Cardiac septum (tissue), 1 donor: ENCODE measurements at places on chromosomes 13 and 19. TPM values are rescaled to one million over a fixed set of nuclear protein-coding genes. Genes with fewer than 3 reads are reported as not detected.

The ZNF729 gene
- not detected for total RNA-seq

DNA sequence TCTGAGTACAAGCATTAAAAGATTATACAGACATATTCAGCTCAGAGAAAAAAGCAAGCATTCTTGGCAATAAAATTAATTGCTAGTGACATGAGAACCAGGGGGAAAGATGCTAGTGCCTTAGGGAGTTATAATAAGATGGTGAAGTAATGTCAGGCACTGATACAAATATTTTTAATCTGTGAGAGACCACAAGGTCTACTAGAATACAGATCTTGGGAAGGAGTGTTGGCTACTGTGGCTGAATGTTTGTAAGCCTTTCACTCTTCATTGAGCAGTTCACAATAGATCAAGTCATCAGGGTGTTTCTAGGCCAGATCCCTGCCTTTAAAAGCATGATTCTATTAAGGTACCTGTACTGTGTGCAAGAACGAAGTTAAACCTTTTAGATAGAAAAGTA lies 16.4 kb downstream of the FREM2 start:
- DNase-seq, result no peak

GRCh38 chr19:8367327-8368001 lies 3.5 kb downstream of the ANGPTL4 start:
- peak; percentile 91 for DNase-seq

DNA sequence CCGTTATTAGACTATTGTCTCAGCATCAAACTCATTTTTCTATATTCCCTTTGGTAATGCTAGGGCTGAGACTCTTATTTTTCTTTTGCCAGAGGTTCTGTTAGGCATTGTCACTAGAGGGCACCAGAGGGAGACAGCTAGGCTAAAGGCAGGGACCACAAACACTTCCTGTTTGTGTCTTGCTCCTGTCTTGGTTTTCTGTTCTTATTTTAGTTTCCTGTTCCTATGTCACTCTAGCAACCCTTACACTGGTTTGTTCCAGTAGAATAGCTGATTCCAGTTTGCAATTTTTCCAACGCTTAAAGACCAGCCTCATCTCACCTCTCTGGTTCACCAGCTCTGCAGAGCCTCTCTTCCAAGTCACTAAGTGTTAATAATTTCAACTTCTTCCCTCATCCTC lies 772.0 kb downstream of the DIAPH3 start:
- DNase-seq, result no peak

DNA sequence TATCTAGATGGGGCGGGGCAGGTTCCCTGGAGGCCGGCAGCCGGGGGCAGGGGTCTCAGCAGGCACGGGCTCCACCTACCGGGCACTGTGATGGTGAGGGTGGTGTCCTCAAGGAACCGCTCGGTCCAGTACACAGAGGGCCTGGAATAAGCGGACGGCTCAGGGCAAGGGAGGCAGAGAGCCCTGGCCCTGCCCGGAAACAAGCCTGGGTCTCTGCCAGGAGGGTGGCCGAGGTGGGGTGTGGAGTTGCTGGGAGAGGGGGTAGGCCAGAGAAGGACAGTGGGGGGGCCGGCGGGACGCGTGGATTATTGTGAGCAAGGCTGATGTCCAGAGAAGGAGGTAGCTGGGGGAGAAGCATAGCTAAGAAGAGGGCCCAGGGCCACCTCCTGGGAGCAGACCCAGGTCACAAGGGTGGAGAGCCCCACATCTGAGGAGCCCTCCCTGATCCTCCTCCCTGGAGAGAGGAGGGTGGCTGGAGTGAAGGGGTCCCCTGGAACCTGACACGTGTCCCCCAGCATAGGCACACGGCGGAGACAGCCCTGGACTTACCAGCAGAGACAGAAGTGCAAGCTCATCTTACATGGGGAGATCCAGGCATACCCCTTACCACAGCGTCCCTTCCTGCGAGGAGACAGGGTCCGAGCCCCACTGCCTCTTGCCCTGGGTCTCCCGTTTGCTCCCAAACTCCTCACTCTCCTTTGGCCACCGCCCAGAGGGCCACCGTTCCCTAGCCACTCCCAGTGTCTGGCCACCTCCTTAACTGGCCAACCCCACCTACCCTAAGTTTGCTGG lies 29.0 kb upstream of the MIER2 start:
- DNase-seq, result no peak

DNA sequence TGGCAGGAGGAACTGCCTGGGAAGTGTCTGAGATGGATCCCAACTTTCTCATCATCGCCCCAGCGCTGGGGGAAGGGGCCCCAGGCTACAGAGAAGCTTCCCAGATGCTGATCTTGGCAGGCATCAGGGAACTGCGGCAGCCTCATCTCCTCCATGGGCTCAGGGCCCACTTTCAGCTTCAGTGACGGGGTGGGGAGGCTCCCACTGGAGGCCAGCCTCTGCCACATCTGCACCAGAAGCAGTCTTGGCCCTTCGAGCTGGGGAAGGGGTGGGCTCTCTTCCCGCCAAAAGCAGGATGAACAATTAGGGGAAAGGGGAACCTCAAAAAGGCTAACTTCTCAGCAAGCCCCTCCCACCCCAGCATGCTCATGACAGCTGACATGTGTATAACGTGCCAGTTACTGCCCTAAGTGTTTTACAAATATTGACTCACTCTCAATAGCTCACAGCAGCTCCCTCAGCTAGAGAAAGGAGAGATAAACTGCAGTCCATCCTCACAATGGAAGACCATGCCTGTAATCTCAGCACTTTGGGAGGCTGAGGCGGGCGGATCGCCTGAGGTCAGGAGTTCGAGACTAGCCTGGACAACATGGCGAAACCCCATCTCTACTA lies 7.1 kb upstream of the S1PR2 start:
- no peak for DNase-seq

The PTH2 gene
- total RNA-seq, result not detected

- DNase-seq, result no peak
Observed at GRCh38 chr13:41934120-41934519, 26.8 kb downstream of the VWA8 start.

DNA sequence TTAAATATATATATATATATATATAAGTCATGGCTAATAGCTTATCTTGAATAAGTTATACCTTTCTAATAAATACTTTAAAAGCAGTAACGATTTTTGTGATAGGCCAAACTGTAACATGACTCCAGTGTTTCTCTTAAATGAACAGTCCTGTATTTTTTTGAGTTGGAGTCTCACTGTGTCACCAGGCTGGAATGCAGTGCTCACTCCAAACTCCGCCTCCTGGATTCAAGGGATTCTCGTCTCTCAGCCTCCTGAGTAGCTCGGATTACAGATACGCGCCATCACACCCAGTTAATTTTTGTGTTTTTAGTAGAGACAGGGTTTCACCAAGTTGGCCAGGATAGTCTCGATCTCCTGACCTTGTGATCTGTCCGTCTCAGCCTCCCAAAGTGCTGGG lies 814.2 kb upstream of the SLITRK5 start:
- no peak for DNase-seq

DNA sequence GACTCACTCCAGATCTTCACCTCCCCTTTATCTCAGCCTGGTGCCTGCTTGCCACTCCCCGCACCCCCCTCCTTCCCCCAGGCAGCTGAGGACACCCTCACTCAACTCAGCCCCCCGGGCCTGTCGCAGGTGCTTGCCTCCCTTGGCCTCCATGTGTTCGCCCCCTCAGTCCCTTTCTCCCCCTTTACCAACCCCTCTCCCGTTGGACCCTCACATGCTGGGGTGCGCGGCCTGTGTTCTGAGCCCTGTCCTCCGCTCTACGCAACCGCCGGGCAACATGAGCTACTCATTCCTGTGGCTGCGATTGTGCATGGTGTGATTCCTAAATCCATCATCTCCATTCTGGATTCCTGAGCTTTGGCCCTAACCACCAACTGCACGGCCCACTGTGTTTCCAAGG lies 5.1 kb downstream of the CHERP start:
- DNase-seq, result no peak

GRCh38 chr13:95494082-95494681 lies 58.3 kb upstream of the CLDN10 start:
- no peak for DNase-seq
